ENCODE measurements at places on chromosomes 13 and 19.

DNA sequence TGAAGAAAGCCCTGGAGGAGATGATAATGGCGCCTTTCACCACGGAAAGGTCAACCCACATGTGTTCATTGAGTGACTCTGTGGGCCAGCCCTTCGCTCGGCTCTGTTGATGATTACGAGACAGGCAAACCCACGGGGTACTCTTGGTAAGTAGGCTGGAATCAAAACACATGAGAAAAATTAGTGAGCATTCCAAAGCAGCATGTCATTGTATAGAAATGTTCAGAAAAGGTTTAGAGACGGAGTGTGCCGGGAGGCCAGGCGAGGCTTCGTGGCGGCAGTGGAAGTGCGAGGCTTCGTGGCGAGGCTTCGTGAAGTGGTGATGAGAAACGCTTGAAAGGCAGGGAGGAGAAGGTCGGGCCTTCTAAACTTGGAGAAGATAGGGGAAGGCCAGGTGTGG is 144.3 kb downstream of the ZNF536 start:
- DNase-seq: no peak

DNA sequence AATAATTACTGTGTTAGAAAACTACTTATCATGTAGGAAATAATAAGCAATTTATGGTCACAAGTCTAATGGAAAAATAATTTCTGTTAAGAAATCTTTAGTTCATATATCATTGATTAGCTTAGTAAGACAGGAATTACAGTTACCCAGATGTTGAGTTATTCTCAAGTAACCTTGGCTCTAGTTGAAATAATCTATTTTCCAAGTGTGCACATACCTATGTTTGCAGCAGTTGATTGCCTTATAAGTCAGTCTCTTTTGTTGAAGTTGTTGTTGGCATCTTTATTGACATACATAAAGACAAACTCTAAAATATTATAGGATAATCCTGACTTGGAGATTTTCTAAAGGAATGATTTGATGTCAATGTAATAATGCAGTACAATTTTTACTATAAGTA is 511.4 kb upstream of the KLF12 start:
- no peak for DNase-seq

DNA sequence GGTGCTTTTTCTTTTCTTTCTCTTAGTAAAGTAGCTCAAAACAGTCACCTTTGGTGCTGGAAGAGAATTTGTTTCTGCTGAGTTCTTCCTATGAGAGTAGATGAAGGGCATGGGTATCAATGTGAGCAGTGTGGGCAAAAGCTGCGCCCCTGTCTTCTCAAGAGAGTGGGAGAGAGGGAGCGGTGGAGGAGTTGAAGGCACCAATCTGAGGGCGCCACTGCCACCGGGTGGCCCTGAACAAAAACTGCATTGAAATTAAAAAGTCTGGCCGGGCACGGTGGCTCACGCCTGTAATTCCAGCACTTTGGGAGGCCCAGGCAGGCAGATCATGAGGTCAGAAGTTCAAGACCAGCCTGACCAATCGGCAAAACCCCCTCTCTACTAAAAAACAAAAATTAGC is 28.7 kb upstream of the EPHX3 start:
- no peak for DNase-seq

- DNase-seq: peak; percentile 45
These were observed 15.7 kb downstream of the PNPLA6 start for GRCh38 chr19:7550987-7551761.

GRCh38 chr19:10797078-10797477 is 38.9 kb downstream of the TMED1 start:
- no peak for DNase-seq

DNA sequence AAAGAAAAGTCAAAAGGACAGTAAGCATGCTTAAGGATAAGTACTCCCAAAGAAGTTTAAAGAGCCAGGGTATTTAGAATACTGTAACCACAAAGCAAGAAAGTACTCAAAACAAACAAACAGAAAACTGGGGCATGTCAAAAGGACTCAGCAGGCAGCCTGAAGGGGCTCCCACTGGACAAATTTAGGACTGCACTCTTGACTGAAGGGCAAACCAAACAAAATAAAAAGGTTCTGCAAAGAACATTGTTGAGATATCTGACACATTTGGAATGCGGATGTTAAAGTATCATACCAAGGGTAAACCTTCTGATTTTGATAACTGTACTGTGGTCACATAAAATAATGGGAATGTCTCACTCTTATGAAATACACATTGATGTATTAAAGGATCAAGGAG is 157.4 kb downstream of the TNFSF13B start:
- no peak for DNase-seq

DNA sequence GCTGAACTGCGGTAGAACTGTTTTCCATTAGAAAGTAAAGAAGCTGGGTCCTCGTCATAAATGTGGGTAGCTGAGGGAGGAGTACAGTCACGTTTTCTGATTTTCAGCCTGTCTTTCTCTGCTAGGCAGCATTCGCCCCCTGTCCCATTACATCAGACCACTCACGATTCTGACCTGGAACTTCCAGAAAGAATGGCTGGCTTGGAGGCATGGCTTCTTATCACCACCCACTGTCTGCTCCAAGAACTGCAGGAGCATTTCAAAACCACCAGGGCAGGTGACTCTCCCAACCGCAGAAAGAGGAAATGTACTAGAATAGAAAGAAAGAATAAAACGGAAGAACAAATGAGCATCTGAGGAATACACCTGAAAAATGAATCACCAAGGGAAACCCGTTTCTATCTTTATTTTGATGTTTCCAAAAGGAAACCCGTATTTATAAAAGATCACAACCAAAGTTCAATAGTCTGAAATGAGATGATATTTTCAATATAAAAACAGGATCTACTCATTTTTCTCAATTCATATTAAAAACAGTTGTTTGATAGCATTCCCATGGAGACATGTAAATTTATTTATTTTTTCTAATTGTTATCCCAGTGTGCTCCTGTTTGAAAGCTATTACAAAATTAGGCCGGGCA is 22.1 kb upstream of the POMP start:
- DNase-seq: peak; percentile 66

- DNase-seq: no peak
These were observed 400.0 kb upstream of the TSHZ3 start for GRCh38 chr19:31749231-31749630.

All from naive thymus-derived CD4-positive, alpha-beta T cell (primary cell).